Esophagus mucosa (tissue), 1 donor: ENCODE measurements at places on chromosomes 4 and X.

DNA sequence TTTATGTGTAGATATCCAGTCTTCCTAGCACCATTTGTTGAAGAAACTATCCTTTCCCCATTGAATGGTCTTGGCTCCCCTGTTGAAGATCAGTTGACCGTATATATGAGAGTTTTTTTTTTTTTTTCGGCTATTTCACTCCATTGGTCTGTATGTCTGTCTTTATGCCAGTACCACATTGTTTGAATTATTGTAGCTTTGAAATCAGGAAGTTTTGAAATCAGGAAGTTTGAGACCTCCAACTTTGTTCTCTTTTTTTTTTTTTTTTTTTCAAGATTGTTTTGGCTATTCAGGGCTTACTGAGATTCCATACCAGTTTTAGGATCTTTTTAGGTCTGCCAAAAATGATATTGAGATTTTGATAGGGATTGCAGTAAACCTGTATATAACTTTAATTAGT is 4.3 kb upstream of the SCD5 start:
- ATAC-seq: no peak

DNA sequence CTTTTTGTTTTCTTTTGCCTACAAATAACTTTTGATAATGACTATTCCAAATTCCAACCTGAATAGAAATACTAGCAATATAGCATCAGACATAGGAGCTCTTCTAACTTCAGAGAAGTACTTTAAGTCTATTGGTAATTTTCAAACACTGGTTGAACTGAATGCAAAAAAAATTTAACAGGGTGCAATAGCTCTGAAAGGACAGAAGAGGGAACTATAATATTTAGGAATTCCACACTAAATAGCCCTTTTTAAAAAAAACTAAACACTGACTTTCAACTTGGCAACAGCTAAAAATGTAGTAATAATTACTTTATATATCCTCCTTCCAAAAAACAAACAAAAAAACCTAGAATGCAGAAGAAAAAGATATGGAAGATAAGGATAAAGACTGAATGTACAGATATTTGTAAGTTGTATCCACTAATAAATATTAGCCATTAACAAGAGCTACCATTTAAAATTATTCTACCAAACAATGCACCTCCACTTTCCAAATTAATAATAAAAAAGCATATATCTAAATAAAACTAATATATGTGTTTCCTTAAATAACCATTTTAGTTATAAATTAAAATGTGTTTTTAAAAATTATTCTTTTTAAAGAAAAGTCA is 81.4 kb downstream of the FBXW7 start:
- ATAC-seq: no peak

GRCh38 chr4:26126143-26126718 is 194.6 kb upstream of the RBPJ start:
- no peak for ATAC-seq

- ATAC-seq: no peak
Observed at GRCh38 chr4:138401334-138401733, 159.2 kb upstream of the SLC7A11 start.

GRCh38 chr4:101973361-101973760 is 182.8 kb downstream of the BANK1 start:
- ATAC-seq: no peak

- peak; percentile 9 for ATAC-seq
Observed at GRCh38 chr4:1002131-1002630, 9.0 kb upstream of the SLC26A1 start.

- peak; percentile 59 for ATAC-seq
Observed at GRCh38 chrX:118751950-118752783, 24.8 kb downstream of the IL13RA1 start.

DNA sequence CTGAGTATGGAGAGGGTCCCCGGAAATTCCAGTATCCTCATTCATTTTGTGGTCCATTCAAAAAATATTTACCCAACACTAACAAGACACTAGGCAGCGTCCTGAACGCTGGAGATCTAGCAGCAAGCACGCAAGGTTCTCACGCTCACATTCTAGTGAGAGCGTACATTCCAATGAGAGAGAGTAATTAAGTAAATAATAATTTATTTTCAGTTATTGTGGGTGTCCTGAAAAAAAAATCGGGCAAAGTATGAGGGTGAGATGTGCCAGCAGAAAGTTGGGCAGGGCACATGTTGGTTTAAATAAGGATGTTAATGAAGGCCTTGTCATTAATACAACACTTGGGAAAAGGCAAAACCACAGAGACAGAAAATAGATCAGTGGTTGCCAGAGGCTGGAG is 4.0 kb upstream of the TMEM156 start:
- no peak for ATAC-seq

- peak; percentile 58 for ATAC-seq
Observed at GRCh38 chrX:65723706-65724105, 56.3 kb downstream of the MSN start.

DNA sequence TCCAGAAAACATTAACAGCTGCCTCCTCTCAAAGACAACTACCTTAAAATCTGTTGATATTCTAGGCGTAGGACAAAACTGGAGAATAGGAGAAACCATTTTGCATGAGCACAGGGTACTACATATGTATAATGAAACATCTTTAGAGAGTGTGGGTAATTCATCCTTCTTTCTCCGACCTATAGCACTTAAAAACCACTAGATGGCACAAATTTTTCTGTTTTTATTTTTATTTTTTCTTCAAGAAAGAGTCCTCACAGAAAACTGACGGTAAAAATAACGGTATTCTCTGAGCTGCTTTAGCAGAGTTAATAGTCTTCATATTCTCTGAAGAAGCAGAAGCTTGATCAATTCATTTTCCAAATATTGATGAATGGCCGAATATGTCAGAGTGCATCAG is 14.6 kb downstream of the SMIM31 start:
- ATAC-seq: no peak

- no peak for ATAC-seq
Observed at GRCh38 chr4:64385220-64385619, 24.0 kb downstream of the TECRL start.
